Spinal cord (tissue), 10 donors: ENCODE measurements at places on chromosomes 11 and 22. TPM values are rescaled to one million over a fixed set of nuclear protein-coding genes. Genes with fewer than 3 reads are reported as not detected.

SCGB1C1 gene
- total RNA-seq = not detected

DNA sequence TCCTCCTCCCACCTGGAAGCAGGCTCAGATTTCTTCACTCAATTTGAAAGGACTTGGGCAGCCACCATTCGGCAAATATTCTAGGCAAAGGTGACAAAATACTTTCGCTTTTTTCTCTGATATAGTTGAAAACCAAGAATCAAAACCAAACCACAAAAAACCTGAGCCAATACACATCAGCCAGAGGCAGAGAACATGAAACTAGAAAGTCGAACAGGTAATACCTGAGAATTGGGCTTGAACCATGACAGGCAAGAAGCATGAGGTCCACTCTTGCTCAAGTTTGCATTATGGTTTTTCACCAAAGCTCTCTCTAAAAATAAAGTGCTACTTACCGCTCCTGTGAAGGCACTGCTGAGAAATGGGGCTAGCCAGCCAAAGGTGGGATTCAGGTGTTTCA, 26.2 kb upstream of the LDLRAD3 start:
- no peak for DNase-seq

ARHGAP20 gene
- total RNA-seq = 28.5 TPM

- DNase-seq = no peak
Measured at GRCh38 chr22:44351685-44352377, 39.1 kb upstream of the SHISAL1 start.

NUP98 gene
- total RNA-seq = 72.7 TPM

GRCh38 chr11:43234881-43235280, 76.9 kb upstream of the API5 start:
- peak; percentile 53 for DNase-seq

- DNase-seq = peak; percentile 16
Measured at GRCh38 chr11:123698546-123699127, 42.8 kb downstream of the ZNF202 start.

PNPLA5 gene
- total RNA-seq = 0.22 TPM
